OCI-LY7 (cell line): ENCODE measurements at places on chromosomes 6 and 20. TPM values are rescaled to one million over a fixed set of nuclear protein-coding genes. Genes with fewer than 3 reads are reported as not detected.

Gene SYCP2L
- total RNA-seq: 1.3 and 2.0 TPM in 2 replicates

Gene EFCAB8
- not detected in 2 replicates for total RNA-seq

Gene STMND1
- not detected in 2 replicates for total RNA-seq

Gene SOBP
- total RNA-seq: 29.4 and 31.3 TPM in 2 replicates

Gene TSHZ2
- total RNA-seq: not detected in 2 replicates

Gene NKX2-2
- total RNA-seq: not detected in 2 replicates
